ENCODE measurements at places on chromosomes 13 and 19. TPM values are rescaled to one million over a fixed set of nuclear protein-coding genes. Genes with fewer than 3 reads are reported as not detected.

The HSD17B14 gene
- polyA plus RNA-seq = 7.5 TPM

The ZNF71 gene
- polyA plus RNA-seq = 8.3 TPM

The MPND gene
- 14.7 TPM for polyA plus RNA-seq

The GRK1 gene
- polyA plus RNA-seq = 3.0 TPM

The PTGER1 gene
- polyA plus RNA-seq = 8.8 TPM

GRCh38 chr13:41196620-41197019 is 2.3 kb upstream of the KBTBD7 start:
- no peak for DNase-seq

DNA sequence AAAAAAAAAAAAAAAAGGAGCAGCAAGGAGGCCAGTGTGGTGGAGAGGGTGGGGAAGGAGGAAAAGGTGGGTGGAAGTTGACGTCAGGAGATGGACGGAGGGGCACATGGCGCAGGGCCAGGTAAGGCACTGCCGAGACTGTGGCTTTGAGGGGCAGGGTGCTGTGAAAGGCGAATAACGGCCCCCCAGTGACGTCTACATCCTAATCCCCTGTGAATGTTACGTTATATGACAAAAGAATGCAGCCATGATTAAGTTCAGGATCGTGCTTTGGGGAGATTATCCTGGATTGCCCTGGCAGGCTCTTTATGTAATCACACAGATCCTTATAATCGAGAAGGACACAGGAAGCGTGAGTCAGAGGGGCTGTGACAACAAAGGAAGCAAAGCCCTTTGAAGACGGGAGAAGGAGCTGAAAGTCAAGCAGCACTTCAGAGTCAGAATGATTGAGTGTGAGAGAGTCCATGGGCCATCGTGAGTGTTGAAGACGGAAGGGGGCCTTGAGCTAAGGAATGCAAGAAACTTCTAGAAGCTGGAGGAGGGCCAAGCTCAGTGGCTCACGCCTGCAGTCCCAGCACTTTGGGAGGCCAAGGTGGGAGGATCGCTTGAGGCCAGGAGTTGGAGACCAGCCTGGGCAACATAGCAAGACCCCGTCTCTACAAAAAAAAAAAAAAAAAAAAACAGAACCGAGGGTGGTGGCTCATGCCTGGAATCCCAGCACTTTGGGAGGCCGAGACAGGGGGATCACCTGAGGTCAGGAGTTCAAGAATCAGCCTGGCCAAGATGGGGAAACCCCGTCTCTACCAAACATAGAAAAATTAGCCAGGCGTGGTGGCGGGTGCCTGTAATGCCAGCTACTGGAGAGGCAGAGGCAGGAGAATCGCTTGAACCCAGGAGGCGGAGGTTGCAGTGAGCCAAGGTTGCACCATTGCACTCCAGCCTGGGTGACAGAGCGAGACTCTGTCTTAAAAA is 13.8 kb upstream of the CEACAM16 start:
- peak; percentile 53 for DNase-seq

DNA sequence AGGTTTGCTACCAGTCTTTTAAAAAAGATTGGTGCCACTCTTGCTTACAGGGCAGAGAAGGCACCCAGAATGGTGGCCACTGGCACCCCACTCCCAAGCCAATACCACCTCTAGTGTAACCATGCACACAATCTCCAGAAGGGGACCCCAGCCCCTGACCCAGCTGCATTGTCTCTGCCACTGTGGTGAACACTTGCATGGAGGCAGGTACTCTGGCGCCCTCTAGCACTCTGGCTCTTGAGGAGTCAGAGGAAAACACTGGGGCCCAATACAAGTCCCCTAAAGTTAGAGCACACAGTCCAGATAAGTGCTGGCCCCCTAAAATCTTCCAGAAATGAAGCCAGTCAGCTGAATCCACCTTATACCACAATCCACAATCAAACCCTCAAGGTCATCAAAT is 6.0 kb downstream of the ERVV-1 start:
- DNase-seq = no peak

DNA sequence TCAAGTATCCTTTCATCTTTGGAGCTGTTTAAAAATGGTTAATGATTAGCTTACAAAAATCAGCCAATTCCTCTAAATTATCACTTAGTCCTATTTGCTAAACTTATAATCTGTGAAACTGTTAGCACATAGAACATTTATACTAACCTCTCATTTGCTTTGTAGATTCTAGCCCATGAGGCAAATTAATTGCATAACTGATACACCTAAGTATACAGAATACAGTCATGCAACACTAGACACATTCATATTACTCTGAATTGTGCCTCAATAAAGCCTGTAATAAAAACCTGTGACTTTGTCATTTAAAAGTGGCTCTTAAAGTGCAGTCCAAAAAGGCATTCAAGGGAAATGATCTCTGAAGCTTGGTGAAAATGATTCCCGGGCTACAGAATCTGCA is 21.0 kb downstream of the SERPINE3 start:
- DNase-seq = no peak

DNA sequence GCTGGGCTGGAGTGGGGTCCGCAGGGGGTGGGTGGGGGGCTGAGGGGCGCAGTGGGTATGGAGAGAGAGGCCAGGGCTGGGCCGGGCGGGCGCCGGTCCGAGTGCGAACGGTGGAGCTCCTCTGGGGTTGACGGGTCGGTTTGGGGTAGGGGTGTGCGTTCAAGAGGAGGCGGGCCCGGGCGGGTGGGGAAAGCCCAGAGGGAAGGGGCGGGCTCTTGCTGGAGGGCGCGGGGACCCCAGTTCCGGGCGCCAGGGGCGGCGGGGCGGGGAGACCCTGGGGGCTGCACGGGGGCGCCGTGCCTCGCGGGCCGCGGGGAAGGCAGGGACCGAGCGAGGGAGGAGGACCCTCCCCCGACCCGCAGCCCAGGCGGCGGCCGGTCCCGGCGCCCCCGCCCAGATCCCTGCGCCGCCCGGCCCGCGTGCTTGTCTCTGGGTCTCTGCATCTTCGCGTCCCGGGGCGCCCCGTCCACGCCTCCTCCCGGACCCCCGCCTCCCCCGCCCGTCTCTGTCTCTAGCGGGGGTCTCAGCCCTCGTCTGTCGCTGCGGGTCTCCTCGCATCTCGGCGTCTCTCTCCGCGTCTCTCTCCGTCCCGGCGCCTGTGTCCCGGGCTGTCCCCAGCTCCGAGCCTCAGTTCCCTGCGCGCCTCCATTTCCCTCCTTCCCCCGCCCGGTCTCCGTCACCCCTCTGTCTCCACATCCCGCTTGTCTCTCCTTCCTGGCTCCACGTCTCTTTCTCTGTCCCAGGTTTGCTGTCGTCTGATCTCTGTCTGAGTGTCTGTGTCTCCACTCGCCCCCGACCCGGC is 8.3 kb upstream of the SHISA7 start:
- DNase-seq = no peak

Measured in right lung (tissue), 10 donors.